ENCODE measurements at places on chromosomes 2 and 18.

DNA sequence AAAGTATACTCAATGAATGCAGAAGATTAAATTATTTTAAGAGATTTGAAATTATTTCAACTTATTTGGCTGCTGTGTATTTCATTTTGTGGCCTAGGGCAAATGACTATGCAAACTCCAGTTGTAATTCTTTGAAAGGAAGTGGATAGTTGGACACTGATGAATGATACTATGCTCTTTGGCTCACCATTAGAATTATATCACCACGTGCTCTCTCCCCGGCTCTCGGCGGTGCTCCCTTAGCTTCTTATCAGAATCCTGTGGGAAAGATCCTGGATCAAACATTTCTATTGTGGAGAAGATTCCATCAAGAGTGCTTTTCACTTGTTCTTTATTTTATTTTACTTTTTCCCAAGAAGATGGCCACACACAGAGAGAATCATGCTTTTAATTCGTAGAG, 55.2 kb downstream of the ADCYAP1 start:
- no peak for DNase-seq

GRCh38 chr18:68484241-68484640, 230.7 kb downstream of the TMX3 start:
- DNase-seq: no peak

GRCh38 chr2:14552818-14553217, 79.7 kb upstream of the LRATD1 start:
- DNase-seq: no peak

DNA sequence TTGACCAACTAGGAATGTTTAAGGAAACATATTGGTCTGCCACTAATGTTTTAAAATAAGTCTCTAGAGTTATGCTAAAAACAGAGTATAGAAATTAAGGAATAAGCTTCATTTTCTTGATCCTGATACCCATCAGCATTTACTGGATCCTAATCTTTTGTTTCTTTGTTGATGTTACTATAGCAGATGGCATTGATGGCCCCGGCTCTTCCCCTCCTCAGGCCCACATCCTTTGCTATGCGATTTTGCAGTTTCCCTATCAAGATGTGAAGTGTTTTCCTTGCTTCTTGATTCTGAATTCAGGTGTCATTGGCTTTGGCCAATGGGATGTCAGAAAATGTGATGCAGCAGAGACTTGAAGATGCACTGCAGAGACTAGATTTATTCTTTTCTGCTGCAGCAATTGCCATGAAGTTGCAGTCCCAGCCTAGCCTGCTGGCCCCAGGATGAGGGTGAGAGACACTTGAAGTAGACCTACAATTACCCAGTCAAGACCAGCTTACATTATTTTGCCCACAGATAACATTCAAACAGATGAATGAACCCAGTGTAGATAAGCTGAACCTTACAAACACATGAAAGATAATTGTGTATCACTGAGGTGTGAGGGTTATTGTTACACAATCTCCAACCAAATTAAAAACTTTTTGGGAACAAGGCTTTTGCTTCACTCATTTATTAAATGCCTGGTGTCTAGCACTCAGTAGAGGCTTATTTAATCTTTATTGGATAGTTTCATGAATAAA, 115.2 kb upstream of the ITGA4 start:
- no peak for DNase-seq

GRCh38 chr2:1771626-1772280, 27.4 kb upstream of the PXDN start:
- DNase-seq: no peak

DNA sequence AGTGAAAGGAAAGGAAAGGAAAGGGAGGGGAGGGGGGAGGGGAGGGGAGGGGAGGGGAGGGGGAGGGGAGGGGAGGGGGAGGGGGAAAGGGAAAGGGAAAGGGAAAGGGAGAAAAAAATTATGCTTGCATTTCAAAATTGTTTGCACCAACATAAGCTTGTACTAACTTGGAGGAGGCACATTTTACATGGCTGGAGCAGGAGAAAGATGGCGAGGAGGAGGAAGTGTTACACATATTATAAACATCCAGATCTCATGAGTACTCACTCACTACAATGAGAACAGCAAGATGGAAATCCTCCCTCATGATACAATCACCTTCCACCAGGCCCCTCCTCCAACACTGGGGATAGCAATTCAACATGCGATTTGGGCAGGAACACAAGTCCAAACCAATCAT, 660.2 kb upstream of the CDH2 start:
- no peak for DNase-seq

DNA sequence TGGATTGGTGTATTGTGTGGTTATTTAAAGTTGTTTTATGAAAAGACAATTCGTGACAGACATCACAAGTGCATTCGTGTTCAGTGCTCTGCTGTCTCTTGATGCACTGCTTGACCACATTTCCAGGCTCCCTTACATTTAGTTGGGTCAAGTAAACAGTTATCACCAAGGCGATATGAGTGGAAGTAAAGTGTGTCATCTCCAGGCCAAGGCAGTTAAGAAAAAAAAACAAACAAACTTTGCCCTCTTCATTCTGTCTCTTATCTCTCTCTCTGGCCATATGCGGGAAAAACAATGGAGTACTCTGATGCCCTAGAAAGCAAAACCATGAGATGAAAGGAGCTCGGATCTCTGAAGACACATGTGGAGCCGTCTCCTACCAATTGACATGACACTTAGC, 131.1 kb downstream of the DSEL start:
- no peak for DNase-seq

- DNase-seq: no peak
Measured at GRCh38 chr2:83233326-83233725, 1225.8 kb downstream of the SUCLG1 start.

- no peak for DNase-seq
Measured at GRCh38 chr2:116879650-116880160, 934.8 kb upstream of the DDX18 start.

- DNase-seq: no peak
Measured at GRCh38 chr18:34875150-34875549, 165.1 kb downstream of the DTNA start.

GRCh38 chr18:23386317-23386716, 66.8 kb upstream of the RIOK3 start:
- DNase-seq: no peak

GRCh38 chr2:160911258-160911657, 249.0 kb upstream of the TANK start:
- no peak for DNase-seq

GRCh38 chr2:132729522-132729921, 59.5 kb upstream of the LYPD1 start:
- no peak for DNase-seq

DNA sequence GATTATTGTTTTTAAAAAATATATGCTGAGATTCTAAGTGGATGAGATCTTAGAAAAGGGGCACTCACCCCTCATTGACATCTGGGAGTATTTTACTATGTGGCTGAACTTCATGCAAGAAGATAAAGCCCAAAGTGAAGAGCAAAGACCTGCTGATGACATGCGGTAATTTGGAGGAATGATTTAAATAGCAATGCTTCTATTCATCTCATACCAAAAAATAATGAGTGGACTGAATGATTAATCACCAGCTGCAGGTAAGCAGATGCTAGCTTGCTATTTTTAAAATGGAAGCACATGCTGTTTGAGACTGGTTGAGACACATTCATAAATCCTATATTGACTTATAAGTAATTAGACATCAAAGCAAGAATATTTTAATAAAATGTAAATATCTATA, 12.7 kb upstream of the CDK15 start:
- DNase-seq: no peak

DNA sequence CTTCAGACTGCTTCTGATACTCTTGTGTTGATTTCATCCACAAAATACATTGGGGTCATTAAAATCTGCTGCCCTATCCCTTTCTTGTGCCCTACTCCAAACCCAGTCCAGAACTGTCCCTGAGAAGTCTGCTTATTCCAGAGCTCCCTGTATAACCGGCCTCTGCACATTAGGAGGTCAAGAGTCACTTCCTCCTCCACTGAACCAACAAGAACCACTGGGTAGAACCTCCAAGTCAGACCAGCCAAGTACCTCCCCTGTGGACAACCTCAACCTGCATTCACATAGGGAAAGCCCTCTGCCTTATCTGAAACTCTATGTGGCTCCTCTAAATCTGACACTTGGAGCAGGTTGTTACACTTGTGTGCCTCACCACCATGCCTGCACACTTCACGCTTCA, 22.1 kb downstream of the KDSR start:
- DNase-seq: no peak

DNA sequence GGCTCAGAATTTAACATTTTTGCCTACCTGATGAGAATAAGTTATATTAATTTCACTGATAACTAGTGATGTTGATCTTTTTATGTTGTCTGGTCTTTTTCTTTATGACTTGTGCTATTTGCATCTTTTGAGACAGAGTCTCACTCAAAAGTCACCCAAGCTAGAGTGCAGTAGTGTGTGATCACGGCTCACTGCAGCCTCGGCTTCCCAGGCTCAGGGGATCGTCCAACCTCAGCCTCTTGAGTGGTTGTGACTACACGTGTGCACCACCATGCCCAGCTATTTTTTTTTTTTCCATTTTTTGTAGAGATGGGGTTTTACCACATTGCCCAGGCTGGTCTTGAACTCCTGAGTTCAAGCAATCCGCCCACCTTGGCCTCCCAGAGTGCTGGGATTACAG, 7.5 kb downstream of the SMCHD1 start:
- DNase-seq: no peak

- DNase-seq: no peak
Measured at GRCh38 chr2:119409506-119409905, 22.1 kb upstream of the TMEM37 start.

DNA sequence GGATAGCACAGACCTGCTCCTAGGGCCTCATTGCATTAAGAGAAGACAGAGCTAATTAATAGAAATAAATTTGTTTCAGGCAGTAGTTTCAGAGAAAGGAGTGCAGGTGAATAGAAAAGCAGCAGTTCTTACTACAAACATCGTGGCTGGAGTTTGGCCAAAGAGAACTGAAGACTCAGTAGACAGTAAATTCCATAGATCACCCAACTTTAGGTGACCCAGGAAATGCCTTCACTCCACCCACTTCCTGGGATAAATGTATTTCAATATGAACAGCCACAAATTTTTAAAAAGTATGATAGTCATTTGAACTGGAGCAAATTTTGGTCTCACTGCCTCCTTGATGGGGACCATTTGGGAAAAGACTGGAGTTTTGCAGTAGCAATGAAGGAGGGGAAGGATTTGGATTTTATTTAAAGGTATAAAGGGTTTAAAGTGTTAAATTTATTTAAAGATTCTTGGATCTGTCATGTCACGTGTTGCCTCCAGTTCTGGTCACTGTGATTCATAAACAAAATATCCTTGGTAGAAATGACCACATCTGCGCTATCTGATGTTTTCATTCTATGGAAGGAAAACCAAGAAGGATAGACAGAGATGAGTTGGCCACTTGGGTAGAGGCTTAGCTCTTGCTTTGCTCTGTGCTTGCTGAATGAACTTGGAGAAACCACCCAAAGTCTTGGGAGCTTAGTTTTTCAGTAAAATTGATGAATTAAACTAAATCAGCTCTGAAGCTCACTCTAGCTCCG, 390.2 kb downstream of the THSD7B start:
- no peak for DNase-seq

GRCh38 chr2:147173798-147174197, 671.0 kb upstream of the ACVR2A start:
- no peak for DNase-seq

DNA sequence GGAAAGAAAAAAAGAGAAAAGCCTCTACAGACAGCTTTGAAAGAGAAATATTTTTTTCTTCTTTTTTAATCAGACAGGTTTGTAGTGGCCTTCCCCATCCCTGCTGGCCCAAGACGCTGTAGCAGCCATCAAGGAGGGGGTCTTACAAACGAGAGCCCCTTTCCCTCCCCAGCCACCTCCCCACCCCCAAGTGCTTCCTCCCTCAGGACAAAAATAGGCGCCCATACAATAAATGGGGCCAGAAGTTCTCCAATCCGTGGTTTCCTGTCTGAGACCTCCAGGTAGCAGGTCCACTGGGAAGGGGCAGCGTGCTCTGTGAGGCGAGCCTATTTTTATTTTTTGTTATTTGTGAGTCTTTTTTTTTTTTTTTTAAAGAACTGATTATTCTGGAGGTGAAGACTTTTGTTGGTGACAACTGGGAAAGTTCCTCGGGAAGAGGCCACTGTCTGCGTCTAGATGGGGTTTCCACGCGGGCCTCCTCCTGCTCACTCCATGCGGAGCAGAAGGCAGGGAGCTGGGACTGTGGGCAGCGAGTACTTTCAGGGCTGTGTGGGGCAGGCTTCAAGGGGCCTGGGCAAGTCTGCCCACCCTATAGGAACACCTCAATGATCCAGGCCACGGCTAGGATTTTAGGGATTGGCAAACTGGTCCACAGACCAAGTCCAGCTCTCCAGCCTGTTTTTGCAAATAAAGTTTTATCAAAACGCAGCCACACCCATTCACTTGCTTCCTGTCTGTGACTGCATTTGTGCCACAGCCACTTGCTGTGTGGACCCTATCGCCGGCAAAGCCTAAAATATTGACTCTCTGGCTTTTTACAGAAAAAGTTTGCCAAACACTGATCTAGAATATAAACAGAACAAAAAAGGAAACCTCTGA, 139.6 kb downstream of the CTIF start:
- DNase-seq: no peak

DNA sequence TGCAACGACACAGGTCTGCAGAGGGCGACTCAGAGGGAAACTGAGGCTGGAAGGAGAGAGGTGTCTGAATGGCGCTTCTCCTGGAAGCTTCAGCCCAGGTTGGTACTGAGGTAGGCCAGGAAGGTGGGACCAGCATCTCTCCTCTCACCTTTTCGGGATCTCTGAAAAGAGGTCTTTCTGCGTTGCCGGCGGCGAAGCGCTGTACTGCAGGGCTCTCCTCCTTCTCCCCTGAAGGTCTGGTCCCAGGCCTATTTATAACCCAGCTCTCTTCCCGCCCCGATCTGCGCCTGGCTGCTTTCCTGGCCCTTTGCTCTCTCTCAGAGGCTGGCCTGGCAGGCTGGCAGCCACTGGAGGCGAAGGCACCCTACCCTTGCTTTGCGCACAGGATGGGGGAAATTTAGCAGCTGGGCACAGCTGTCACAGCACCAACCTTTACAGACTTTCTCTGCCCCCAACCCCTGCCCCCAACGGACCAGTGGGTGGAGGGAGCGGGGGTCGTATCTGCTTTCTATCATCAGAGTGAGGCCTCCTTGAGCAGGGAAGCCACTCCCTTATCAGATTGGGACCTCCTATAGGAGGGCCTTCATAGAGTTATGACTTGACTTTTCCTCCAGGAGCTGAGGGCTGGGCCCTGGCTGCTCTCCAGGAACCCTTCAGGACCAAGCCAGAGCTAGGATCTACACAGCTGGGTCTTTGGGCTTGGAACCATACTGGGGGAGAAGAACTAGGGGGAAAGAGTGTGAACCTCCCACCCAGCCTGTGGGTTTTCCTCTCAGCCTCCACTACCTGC, 1.1 kb downstream of the DYSF start:
- no peak for DNase-seq

DNA sequence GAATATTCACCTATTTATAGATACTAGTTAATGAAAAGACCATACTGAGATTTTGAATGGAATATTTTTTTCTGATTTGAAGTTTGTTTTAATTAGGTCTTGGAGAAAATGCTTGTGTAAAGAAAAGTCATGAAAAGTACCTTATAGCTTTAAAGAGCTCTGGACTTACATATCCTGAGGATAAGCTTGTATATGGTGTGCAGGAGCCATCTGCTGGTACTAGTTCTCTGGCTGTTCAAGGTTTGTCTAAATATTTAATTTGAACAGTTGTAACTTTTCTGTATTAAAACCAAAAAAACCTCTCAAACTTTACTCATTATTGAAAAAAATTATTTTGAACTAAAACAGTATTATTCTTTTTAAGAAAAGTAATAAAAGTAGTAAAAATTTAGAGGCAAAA, 50.1 kb downstream of the UBR3 start:
- no peak for DNase-seq

- no peak for DNase-seq
Measured at GRCh38 chr2:72457801-72458516, 310.3 kb upstream of the CYP26B1 start.

- no peak for DNase-seq
Measured at GRCh38 chr18:27114842-27115241, 70.3 kb downstream of the CHST9 start.

All from stimulated activated CD4-positive, alpha-beta T cell treated with anti-CD3 and anti-CD28 coated beads, TNF-alpha, amount 100 ng/mL, for 4 hours (primary cell).